ENCODE measurements at places on chromosomes 16 and 17. TPM values are rescaled to one million over a fixed set of nuclear protein-coding genes. Genes with fewer than 3 reads are reported as not detected.
A peak's percentile ranks its signal among the peaks of the same experiment; 100 is the strongest.

DNA sequence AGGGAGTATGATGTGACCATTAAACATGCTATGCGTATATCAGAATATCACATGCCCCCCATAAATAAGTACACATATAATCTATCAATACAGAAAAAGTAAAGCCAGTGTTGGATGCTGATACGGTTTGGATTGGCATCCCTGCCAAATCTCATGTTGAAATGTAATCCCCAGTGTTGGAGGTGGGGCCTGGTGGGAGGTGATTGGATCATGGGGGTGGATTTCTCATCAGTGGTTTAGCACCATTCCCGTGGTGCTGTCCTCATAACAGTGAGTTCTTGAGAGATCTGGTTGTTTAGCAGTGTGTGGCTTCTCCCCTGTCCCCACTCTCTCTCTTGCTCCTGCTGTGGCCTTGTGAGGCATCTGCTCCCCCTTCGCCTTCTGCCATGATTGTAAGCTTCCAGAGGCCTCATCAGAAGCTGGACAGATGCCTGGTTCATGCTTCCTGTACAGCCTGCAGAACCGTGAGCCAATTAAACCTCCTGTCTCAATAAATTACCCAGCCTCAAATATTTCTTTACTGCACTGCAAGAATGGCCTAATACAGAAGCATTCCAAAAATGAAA, 88.9 kb downstream of the AATF start:
- DNase-seq, result peak; percentile 60

The CA5A gene
- not detected for total RNA-seq

GRCh38 chr17:37541880-37542660, 52.4 kb downstream of the DUSP14 start:
- no peak for DNase-seq

DNA sequence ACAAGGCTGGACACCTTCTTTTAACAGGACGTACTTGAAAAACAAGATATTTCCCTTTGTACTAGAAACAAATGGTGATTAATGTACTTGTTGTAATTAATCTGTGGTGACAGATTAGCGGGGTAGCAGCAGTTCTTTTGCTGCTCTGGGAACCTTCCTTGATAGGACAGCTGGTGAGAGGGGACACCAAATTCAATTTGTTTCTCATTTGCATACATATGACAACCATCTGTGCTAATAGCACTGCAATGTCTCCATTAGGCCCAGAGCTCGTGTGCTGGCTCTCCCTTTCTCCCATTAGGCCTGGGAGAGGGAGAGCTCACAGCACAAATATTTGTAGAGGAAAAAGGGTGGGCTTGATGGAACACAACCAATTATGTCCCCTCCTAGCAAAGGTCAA, 221.0 kb upstream of the HS3ST3A1 start:
- peak; percentile 26 for DNase-seq

DNA sequence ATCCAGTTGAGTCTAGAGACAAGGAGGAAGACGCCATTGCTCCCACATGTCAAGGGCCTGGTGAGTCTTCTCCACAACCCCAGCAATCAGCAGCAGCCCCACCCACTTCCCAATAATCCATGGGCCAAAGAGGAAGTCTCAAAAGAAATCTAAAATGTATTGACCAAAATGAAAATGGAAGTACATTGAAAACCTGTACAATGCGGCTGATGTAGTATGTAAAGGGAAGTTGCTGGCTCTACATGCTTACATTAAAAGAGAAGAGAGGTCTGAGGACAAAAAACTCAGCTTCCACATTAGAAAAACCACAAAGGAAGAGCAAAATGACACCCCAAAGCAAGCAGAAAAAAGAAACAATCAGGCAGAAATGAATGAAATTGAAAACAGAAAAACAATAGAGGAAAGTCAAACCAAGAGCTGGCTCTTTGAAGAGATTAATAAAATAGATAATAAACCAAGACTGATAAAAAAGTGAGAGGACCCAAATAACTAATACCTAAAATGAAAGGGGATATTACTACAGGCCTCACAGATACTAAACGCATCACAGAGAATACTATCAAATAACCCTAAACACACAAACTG, 100.6 kb upstream of the METRNL start:
- peak; percentile 77 for DNase-seq

GRCh38 chr16:65781363-65781762, 585.1 kb upstream of the CDH5 start:
- no peak for DNase-seq
